ENCODE measurements at places on chromosomes 12 and 14.

- DNase-seq: no peak
Observed at GRCh38 chr12:30517320-30517719, 178.3 kb downstream of the IPO8 start.

DNA sequence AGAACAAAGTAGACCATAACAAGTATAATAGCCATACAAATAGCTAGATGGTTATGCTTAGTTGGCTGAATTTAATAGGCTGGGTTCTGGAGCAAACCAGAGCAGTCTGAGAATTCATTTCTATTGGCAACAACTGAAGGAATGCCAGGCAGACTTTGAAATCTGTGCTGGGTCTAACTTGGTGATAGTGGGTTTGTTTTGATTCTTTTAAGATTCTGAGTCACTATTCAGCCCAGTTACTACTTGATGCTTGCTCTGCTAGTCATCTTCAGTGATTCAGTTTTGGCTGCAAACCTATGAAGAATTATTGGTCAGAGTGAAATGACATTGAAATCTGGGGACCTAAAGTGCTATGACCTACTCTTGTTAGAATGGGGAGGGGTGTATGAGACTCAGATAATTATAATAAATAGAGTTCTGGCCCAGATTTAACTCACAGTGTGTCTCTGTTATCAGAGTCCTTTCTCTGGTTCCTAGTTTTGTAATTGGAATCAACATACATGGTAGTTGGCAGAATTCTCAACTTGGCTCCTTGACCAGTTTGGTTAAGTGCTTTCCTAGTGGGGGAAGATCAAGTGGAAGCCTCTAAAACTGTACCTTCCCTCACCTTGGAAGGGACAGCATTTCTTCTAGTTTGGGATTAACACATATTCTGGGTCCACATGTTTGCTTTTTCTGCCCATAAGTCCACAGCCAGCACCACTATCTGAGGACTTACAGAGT is 43.5 kb downstream of the MNAT1 start:
- no peak for DNase-seq

DNA sequence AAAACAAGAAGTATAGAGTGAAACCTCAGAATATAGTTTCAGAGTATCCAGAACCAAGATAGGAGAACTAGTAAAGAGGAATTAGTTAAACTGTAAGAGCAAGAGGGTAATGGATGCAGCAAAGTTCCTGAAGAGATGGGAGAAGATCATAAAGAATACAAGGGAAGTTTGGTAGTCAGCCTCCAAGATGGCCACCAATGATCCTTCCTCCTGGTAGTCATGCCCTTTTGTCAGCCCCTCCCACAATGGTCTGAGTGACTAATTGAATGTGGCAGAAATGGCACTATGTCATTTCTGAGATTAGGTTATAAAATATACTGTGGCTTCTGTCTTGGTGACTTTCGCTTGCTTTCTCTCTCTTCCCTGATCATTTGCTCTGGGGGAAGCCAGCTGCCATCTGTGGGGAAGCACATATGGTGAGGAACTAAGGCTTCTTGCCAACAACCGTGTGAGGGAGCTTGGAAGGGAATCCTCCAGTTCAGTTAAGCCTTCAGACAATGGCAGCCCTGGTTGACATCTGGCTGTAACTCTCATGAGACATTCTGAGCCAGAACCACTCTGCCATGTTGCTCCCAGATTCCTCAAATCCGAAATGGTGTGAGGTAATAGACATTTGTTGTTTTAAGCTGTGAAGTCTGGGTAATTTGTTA is 55.3 kb upstream of the AMN1 start:
- DNase-seq: no peak

DNA sequence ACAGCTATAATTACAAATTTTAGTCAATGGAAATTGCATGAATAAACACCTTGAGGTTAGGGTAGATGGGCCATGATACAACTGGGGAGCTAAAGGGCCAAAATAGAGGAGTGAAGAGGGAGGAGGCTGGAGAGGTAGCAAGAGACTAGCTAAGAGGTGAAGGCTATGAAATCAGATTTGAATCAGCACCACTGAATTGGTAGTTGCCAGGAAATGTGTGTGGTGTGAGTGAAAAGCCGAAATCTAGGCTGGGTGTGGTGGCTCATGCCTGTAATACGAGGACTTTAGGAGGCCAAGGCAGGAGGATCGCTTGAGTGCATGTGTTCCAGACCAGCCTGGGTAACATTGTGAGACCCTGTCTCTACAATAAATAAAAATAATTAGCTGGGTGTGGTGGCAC is 22.7 kb downstream of the YY1 start:
- no peak for DNase-seq

- no peak for DNase-seq
Observed at GRCh38 chr12:55008944-55009585, 10.7 kb upstream of the NEUROD4 start.

DNA sequence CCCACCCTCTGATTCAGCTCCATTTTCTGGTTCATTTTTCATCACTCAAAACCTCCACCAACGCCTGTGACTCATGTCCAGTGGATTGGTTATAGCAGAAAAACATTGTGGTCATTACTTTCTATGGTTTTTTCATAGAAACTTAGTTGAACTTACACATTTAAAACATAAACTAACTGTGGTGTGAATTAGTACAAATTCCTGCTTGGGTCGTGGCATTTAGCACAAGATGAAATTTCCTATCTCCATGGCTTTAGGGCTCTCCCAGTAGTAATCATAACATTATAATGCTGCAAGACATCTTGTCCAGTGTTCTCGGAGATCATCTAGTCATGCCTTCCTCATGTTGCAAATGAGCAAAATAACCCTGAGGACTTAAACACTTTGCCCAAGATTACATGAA is 7.1 kb downstream of the RNASE7 start:
- DNase-seq: no peak

DNA sequence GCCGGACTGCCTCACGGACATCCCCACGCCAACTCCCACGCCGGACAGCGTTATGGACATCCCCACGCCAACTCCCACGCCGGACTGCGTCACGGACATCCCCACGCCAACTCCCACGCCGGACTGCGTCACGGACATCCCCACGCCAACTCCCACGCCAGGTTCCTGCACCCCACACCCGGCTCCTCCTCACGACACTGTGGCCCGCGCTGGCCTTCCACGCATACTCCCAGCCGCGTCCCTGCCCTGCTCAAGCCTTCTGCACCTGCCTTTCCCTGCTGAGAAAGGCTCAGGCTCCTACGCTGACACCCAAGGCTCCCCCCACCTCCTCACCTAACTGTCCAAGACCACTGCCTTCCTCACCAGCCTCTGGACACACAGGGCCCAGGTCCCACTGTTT is 9.7 kb downstream of the CACNA2D4 start:
- no peak for DNase-seq

GRCh38 chr14:65290830-65291229 is 121.7 kb upstream of the FUT8 start:
- DNase-seq: no peak

GRCh38 chr12:50572287-50572686 is 67.5 kb downstream of the DIP2B start:
- DNase-seq: peak; percentile 22

DNA sequence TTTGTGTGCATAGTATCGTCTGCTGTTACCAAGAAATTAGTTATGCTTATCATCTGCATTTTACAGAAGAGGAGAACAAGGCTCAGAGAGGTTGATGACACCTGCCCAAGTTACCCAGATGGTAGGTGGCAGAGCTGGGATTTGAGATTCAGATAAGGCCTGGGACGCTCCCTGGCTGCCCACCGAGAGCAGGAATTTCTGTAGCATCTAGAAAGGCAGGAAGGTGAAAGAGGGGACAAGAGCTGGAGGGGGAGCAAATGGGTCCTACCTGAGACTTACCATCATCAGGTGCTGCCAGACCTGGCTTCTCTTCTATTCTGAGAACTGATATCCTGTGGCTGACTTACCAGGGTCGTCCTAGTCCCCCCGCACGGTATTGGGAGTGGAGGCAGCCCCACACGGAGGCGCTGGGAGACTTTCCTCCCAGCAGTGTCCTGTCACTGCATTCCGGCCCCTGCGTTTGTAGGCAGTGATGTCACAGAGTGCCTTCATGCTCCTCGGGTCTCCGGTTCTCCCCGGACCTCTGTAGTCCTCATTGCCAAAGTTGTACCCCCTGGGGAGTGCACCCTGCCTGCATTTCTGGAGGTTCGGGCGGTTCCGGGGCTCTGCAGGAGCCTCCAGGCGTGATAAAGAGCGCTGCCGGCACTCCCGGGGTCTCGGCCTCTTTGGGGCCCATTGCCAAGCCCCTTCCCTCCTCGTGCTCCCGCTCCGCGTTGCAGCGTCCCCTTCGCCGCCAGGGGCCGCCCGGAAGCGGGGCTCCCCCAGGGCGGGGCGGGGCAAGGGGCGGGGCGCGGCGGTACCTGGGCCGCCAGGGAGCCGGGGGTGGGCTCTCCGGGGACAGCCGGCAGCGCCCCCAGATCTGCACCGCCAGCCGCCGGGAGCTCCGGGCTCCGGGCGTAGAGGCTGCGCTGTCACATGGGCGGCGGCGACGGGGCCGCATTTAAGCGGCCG is at the start of gene CABP1:
TSS of gene CABP1 (plus strand) at position 856 of the 951 bp plus-strand sequence. CDS start at position 916, 60 bp downstream.
- DNase-seq: no peak

DNA sequence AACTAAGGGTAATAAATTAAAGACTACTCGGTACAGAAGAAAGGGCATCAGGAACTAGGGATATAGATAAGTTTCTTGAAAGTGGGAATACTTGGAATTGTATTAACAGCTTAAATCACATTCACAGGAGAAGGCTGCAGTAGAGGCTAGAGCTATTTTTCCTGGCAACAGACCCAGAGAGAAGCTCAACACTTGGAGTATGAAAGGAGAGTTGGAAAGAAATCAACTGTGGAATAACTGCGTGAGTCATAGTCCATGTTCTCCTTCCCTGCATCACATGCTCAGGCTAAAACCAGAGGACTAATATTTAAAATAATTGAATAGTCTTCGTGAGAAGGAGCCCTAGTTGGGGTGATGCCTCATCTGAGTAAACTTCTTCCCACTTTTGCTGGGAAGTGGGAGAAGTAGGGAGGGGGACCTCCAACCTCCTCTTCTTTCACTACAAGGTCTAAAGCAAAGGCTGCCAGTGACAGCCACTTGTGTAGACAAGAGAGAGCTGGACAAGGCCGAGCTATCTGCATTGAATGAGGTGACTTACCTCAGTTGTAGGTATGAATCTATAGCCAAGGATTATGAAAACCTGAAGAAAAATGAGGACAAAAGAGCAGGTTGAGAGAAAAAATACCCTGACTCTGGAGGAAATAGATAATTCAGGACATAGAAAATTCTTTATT is 32.7 kb downstream of the DYRK2 start:
- no peak for DNase-seq

DNA sequence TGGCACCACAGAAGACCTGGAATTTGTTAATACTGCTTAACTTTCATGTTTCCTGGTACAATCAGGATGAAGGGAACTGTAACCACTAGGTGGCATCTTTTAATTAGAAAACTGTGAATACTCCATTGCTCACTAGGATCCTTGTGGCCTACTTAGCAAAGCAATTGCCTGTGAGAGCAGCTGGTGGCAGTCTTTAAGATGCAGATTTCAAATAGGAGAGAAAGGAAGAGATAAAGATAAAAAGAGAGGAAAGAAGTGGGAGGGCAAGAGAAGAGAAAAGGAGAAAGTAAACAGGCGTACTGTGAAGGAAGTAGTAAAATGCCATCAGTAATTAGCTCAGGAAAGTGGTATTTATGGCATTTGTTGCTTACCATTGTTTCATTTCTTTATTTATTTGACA is 114.5 kb downstream of the RAD51B start:
- DNase-seq: peak; percentile 63

DNA sequence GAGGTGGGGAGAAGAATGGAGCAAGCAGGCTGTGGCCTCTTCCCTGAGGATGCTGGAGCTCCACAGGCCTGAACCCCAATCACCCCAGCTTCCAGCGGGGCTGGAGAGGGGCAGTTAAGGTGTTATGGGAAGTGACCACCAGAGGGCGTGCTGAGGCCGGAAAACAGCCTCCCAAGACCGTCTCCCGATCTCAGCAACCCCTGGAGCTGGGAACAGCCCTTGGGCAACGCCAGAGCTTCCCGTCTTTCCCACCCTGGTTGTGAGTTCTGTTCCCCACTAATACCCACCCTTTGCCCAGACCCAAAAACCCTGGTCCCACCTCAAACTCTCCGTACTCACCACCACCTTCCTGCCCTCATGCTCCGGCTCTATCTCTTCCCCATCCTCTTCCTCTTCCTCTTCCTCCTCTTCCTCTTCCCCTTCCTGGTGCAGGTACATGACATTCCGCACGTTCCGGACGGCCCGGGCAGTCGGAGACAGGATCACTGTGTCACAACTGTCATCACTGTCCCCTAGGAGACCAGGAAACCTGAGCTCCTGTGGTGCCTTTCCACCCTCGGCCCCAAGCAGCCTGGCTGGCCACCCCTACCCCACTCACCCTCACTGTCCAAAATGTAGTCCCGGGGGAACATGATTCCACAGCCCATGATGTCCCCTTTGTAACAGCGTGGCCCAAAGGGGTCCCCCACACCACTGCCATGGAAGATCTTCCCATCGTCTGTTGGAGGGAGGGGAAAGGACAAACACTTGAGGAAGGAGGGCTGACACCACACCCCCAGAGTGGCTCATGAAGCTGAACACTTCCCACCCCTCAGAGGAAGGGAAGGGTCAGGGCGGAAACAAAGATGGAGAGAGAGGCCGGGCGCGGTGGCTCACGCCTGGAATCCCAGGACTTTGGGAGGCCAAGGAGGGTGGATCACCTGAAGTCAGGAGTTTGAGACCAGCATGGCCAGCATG is 12.9 kb downstream of the SPRYD3 start:
- DNase-seq: peak; percentile 3

GRCh38 chr14:83556065-83556464 is 1973.9 kb upstream of the FLRT2 start:
- DNase-seq: no peak

DNA sequence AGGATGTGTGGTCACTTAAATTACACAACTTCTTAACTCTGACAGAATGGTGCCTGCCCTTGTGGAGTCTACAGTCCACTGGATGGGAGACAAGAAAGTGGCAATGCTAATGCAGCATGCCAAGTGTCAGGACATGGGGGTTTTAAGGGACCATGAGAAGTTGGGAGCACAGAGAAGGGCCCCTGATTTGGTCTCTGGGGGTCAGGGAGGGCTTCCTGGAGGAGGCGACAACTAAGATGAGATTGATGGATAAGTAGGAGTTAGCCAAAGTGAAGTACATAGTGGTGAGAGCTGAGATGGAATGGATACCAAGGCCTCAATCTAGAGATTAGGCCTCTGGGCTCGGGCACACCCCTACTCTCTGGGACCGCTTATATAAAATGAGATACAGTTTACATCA is 236.7 kb downstream of the CHST11 start:
- DNase-seq: no peak

DNA sequence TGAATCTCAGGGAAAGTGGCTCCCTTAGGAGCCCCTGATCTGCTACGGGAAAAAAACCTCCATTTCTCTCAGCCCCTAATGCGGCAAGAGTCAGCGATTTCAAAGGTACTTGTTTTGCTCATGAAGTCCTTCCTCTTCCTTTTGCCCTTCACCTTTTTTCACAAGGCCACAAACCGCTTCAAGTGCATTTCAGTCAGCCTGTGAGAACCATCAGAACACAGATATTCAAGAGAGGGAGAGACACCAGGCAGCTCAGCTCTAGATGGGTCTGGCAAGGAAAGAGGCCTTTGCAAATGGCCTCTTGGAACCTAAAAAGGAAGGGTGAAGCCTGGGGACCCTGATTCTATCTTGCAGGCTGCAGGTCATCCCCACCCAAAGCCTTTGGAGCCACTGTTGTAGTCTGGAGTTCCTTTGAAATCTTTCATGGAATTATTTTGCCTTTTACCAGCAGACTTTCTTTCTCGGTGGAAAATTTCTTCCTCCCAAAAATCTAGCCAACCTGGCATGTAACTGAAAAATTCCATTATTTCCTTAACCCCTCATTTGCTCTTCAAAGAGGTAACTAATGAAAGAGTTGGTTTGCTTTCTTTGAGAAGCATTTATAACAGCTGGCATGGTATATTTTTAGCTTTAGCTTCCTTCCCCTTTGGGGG is 145.0 kb downstream of the SAMD4A start:
- no peak for DNase-seq
